ENCODE measurements at places on chromosomes 5 and 9.

DNA sequence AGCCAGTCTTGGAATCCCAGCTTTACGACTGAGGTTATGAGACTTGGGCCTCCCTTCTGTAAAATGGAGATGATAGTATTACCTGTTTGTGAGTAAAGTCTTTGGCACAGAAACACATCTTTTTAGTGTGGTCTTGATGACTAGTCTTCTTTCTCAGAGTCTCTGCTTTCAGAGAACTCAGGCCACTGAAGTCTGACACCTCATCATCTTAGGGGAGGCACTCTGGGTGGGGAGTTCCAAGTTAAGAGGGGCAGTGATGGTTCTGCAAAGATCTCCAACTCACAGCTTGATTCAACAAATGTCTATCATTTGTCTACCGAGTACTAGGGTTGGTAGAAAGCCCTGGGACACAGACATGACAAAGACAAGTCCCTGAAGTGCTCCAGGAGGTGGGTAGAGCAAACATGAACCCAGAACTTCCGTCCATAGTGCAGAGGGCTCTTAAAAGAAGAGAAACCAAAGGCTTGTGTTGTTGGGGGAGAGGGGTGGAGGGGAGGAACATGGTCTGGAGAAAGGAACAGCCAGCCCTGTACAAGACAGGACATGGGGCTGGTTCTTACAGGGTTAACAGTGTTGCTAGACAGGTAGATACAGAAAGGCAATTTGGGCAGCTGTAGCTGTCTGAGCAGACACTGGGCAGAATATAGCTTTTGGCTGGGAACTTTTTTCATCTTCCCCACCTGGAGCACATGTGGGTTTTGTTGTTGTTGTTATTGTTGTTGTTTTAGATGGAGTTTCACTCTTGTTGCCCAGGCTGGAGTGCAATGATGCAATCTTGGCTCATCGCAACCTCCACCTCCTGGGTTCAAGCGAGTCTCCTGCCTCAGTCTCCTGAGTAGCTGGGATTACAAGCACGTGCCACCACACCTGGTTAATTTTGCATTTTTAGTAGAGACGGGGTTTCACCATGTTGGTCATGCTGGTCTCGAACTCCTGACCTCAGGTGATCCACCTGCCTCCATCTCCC is 2.6 kb upstream of the CD14 start:
- peaks cover 41% of the 10 kb centered on the region for H3K4me1 ChIP-seq
- H3K4me3 ChIP-seq, result no peak overlapping the region
- H3K36me3 ChIP-seq, result peaks cover 6% of the 10 kb centered on the region
- peaks cover 9% of the 10 kb centered on the region for H3K27me3 ChIP-seq
- DNase-seq, result no peak

DNA sequence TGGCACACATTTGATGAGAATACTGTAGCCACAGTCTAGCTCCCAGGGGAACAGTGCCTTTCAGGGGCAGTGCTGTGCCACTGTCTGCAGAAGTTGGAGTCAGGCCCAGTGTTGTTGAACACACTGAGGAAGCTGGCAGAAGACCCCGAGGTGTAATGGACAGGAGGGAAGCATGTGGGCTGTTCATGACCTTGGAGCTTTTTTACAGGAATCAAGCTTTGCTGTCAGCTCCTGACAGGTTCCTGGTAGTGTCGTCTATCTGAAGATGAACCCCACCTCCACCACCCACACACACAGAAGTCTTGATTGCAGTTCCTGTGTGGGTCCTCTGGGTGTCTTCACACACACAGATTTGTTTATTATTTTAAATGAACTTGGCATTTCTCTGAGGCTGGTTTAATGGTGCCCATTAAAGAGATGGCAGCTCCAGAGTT is 40.3 kb upstream of the TNFAIP8 start:
- H3K4me1 ChIP-seq, result peaks cover 94% of the 10 kb centered on the region
- peak; percentile 83 for DNase-seq
- H3K36me3 ChIP-seq, result peaks cover 27% of the 10 kb centered on the region
- H3K4me3 ChIP-seq, result peak overlapping the region; percentile 36

DNA sequence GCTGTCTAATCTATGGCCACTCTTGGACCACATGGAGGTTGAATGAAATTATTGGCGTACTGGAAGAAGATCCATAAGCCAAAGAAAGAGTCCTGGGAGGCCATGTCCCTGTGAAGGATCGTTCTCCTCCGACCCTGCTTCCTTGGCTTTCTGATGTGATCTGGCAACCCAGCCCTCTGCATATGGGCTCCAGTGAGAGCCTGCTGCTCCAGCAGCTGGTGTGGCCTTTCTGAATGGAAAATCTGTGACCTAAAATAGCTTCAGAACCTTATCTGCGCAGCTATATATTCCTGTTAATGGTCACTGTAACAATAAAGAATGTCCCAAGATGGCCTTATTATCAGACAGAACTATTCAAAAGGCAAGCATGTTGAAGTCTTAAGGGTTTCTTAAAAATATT is 40.2 kb upstream of the PHF2 start:
- H3K4me1 ChIP-seq, result no peaks in the 10 kb centered on the region
- H3K27me3 ChIP-seq, result no peaks in the 10 kb centered on the region
- H3K27ac ChIP-seq, result no peak overlapping the region
- no peak for DNase-seq

- peaks cover 59% of the 10 kb centered on the region for H3K36me3 ChIP-seq
- H3K27ac ChIP-seq, result peak overlapping the region; percentile 8
- peak; percentile 48 for DNase-seq
- no peaks in the 10 kb centered on the region for H3K27me3 ChIP-seq
- peaks cover 66% of the 10 kb centered on the region for H3K4me1 ChIP-seq
- H3K4me3 ChIP-seq, result no peak overlapping the region
These were observed 21.9 kb downstream of the MACROH2A1 start for GRCh38 chr5:135376961-135377624.

GRCh38 chr9:131333771-131334628 is 44.5 kb downstream of the PLPP7 start:
- H3K27me3 ChIP-seq, result no peaks in the 10 kb centered on the region
- H3K36me3 ChIP-seq, result no peaks in the 10 kb centered on the region
- no peak for DNase-seq
- H3K27ac ChIP-seq, result no peak overlapping the region
- no peak overlapping the region for H3K4me3 ChIP-seq
- peaks cover 3% of the 10 kb centered on the region for H3K4me1 ChIP-seq
